ENCODE measurements at places on chromosomes 4 and X.

DNA sequence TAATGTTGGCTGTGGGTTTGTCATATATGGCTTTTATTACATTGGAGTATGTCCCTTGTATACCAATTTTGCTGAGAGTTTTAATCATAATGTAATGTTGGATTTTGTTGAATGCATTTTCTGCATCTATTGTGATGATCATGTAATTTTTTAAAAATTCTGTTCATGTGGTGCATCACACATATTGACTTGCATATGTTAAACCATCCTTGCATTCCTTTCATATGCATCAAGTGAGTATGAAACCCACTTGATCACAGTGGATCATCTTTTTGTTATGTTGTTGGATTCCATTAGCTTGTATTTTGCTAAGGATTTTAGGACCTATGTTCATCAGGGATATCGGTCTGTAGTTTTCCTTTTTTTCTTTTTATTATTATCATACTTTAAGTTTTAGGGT is 12.1 kb downstream of the HEPH start:
- DNase-seq: no peak

GRCh38 chrX:46140272-46140671 is 404.9 kb downstream of the ZNF674 start:
- DNase-seq: no peak

DNA sequence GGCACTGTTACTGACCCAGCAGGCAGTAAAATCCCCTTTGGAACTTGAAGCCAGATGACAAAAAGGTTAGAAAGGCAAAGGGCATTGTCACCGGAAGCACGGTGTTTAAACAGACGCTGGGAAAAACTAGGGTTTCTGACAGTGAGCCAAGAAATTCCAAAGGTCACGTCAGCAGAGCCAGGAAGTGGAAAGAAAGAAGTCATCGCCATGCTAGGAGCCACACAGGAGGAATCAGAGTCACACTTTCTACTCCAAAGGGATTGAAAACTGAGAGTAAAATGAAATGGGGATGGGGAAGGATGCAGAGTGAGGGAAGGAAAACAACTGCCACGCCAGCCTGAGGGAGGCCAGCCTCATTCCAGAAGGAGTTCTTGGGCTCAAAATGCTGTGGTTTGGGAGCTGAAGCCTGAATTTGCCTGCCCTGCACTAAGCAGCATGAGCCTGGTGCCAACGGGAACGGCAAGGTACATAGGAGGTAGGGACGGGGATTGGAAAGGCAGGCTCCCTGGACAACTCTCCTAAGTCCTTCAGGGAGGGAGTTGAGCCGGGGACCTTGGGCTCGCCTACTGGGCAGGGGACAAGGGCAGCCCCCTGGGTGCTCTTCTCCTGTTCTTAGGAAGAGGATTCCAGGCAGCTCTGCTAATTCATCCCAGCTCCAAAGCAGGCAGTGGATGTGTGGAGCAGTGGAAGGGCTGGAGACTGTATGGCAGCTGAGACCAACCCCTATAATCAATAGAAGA is 66.8 kb downstream of the SOWAHB start:
- DNase-seq: no peak

DNA sequence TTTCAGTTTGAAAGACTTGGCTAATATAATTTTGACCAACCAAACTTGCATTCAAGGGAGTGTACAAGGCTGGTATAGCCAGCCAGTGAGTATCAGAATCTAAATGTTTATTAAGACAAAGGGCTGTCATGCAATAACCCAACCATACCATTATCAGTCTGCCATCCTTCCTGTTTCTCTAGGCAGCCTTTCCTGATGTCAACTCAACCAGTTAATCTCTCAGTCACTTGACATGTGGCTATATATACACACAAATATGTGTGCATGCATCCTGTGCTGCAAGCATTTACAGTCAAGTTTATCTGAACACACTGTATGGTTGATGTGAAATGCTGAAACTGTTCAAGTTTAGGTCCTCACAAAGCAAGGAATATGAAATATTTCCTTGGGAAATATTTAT is 17.2 kb downstream of the BTK start:
- no peak for DNase-seq

DNA sequence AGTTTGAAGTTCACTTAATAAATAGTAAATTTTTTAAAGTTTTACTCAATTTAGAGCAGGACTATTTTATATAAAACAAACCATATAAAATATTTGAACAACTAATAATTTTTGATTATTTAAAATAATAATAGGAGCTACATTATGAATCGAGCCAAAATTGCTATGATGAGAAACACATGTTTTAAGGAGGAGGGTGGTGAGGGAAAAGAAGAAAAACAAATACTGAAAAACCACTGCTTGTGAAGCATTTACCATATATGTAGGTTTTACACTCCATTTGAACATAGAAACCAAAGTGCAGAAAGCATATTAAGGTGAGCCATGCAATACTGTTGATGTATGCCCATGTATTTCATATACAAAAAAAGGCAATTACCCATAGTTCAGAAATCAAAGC is 448.9 kb downstream of the FSTL5 start:
- no peak for DNase-seq

- DNase-seq: no peak
These were observed 15.6 kb downstream of the SRPX2 start for GRCh38 chrX:100659431-100660137.

DNA sequence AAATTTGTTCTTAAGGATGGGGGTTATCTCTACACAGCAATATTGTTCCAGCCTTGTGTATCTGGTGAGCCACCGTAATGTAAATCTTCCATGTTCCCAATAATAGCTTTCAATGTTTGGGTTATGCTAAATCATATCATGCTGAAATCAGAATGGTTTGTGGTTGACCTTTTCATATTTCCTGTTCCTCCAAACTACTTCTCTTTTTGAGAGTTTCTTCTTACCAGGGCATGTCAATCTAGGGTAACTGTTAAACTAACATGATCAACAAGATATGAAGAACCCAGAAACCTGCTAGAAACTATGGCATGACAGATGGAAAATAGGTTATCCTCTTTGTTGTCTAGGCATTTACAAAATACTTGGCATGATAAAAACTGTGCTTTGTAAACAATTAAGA is 22.0 kb downstream of the TNMD start:
- peak; percentile 40 for DNase-seq

GRCh38 chr4:68719075-68719473 is 48.6 kb upstream of the UGT2B15 start:
- DNase-seq: no peak

- peak; percentile 74 for DNase-seq
These were observed 48.8 kb downstream of the MAP7D2 start for GRCh38 chrX:20067709-20068561.
